ENCODE measurements at places on chromosomes 5 and 9. TPM values are rescaled to one million over a fixed set of nuclear protein-coding genes. Genes with fewer than 3 reads are reported as not detected.

Gene PCDHB15
- polyA plus RNA-seq = 2.8 TPM

GRCh38 chr5:137155261-137156000 lies 343.7 kb downstream of the SPOCK1 start:
- no peak overlapping the region for H3K27ac ChIP-seq
- H3K4me1 ChIP-seq = no peaks in the 10 kb centered on the region
- no peaks in the 10 kb centered on the region for H3K27me3 ChIP-seq
- no peaks in the 10 kb centered on the region for H3K36me3 ChIP-seq
- no peak for DNase-seq

- no peak overlapping the region for H3K27ac ChIP-seq
- no peaks in the 10 kb centered on the region for H3K36me3 ChIP-seq
- no peaks in the 10 kb centered on the region for H3K27me3 ChIP-seq
- no peaks in the 10 kb centered on the region for H3K4me1 ChIP-seq
- DNase-seq = no peak
- H3K4me3 ChIP-seq = no peak overlapping the region
These were observed 92.2 kb upstream of the ADAMTS19 start for GRCh38 chr5:129367883-129368282.

Gene ENG
- 25.8 TPM for polyA plus RNA-seq

Gene RGMB
- 5.2 TPM for polyA plus RNA-seq

Gene CDC26
- 11.0 TPM for polyA plus RNA-seq

Measured in pancreas (tissue), 10 donors.